ENCODE measurements at places on chromosomes 13 and 19.

DNA sequence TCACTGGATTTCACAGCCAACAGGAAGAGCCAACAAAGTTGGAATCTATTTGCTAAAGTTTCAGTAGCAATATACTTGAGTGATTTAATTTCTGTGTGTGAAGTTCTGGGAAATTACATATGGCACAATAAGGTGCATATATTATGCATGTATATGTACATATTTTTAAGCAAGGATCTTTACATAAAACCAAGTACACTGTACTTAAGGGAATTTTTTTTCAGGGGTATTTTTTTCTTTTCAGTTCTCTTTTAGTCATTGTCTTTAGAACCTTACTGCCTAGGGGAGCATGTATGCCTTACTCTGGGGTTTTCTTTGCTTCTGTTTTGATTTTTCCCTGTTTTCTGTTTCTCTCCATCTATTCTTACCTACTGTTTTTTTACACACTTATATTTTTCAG lies 7.4 kb downstream of the RAP2A start:
- DNase-seq = no peak

DNA sequence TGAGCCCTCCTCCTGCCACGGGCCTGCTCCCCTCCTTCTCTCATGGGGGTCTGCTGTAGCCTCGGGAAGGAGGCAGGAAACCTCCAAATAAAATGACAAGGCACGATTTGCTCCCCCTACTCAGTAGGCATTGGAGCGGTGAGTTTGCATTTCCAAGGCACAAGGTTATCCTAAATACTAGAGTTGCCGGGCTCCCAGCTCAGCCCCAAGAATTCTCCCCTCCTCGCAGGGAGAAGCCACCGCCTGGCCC lies 1.5 kb downstream of the CEBPA start:
- DNase-seq = no peak

GRCh38 chr19:55750715-55751114 lies 8.2 kb upstream of the RFPL4A start:
- DNase-seq = no peak

- no peak for DNase-seq
These were observed 52.9 kb downstream of the SMARCA4 start for GRCh38 chr19:11013771-11014170.

- peak; percentile 59 for DNase-seq
These were observed 816.9 kb upstream of the SLC10A2 start for GRCh38 chr13:103883164-103883563.

GRCh38 chr13:79483086-79483706 lies 2.2 kb downstream of the NDFIP2 start:
- peak; percentile 66 for DNase-seq

DNA sequence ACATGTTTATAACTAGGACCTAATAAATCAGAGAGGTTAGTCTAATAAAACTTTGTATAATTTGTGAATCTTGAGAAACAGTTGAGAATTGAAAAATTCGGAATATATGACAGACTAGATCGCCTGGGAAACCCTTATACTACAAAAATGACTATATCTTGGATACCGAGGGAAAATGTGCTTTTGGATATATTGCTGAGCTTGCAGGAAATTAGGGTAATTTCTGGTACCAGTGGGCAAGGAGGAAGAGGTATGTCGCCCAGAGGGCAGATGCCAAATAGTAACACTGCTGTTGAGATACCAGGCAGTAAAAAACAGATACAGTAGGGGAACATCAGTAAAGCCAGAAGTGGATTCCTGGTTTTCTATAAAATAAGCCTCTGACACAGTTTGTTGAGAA lies 17.3 kb downstream of the MPHOSPH8 start:
- no peak for DNase-seq

GRCh38 chr13:101452519-101453485 lies at the start of gene ITGBL1:
TSS of gene ITGBL1 (plus strand) at chr13:101452675. CDS start at chr13:101452834, 159 bp downstream.
- no peak for DNase-seq

Data from GM04504 (cell line).